T follicular helper cell (primary cell): ENCODE measurements at places on chromosomes 11 and 22.

DNA sequence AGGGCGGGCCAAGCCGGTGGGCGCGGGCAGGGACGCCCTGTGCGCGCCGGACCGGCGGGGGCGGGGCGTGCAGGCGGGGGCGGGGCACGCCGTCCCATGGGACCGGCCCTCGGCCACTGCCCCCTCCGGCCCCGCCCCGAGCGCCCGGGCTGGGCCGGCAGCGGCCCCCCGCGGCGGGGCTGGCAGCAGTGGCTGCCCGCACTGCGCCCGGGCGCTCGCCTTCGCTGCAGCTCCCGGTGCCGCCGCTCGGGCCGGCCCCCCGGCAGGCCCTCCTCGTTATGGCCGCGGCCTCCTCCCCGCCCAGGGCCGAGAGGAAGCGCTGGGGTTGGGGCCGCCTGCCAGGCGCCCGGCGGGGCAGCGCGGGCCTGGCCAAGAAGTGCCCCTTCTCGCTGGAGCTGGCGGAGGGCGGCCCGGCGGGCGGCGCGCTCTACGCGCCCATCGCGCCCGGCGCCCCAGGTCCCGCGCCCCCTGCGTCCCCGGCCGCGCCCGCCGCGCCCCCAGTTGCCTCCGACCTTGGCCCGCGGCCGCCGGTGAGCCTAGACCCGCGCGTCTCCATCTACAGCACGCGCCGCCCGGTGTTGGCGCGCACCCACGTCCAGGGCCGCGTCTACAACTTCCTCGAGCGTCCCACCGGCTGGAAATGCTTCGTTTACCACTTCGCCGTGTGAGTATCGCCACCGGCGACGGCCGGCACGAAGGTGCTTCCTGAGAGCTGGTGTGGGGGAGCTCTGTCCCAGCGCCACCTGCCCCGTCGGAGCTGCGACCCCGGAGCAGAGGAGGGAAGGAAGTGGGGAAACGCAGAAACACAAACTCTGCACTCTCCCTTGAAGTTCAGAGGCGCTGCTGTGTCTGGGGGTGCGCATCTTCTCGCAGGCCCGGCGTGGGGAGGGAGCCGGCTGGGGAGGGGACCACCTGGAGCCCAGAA, at the start of gene KCNQ1:
Gene KCNQ1 (plus strand): TSS at position 188 of the 925 bp plus-strand sequence. CDS start 91 bp downstream, at position 279.
- DNase-seq: peak; percentile 24

DNA sequence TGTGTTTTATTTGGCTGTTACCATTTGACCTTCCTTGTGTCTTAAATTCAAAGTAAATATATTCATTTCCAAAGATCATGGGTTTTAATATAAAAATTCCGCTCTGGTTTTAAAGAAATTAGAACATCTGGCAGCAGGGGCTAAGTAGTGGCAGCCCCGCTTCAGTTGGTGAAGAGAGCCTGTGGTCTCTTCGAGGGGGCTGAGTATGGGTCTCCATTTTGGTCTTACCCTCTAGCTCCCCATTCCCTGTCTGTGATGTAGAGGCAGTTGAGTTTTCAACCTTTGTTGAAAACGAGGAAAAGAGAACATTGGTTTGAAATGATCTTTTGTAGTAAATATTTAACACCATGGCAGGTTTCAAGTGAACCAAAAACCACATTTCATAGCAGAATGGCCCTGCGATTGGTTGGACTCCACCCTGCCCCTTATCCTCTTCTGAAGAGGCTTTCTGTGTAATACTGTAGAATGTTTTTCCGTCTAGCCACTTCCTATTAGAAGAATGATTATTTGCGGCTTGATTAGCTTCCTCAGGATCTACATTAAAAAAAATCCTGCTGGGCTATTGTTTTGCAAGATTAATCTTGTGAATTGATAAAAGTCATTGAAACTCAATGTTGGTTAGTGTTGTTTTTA, 17.7 kb downstream of the APLP2 start:
- DNase-seq: no peak

GRCh38 chr11:36803084-36803483, 205.0 kb upstream of the RAG2 start:
- no peak for DNase-seq

DNA sequence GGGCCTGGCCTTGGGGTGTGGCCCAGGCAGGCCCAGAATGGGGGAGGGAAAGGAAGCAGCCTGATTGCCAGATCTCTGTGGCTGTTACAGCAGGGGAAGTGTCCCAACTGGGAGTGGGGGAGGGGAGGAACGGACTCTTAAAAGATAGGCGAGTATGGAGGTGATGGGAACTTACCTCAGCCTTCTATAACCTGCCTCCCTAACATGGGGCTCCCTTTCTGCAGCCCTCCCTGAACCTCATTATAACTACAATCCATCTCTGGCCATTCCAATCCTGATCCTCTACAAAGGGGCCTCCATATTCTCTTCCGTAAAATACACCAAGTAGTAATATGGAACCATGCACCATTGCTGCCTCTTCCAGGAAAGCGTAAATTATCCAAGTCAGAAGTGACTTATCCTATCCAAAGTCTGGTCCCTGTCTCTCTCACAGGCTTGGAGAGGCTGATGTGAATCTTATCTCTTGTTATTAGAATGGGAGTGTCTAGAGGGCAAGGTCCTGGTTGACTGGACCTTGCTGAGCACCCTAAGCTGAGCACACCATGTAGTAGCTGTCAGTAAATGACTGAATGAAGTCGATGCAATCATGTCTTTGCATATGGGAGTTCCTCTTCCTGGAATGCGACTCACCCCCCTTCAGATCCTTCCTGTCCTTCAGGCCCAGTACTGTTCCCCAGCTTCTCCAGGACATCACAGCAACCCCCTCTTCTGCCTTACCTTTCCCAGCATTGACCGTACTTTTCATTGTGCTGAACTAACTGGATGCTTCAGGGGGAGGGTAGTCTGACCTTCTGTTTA, 5.9 kb downstream of the RHOG start:
- DNase-seq: no peak

GRCh38 chr11:26958005-26958701, 35.8 kb upstream of the FIBIN start:
- no peak for DNase-seq

DNA sequence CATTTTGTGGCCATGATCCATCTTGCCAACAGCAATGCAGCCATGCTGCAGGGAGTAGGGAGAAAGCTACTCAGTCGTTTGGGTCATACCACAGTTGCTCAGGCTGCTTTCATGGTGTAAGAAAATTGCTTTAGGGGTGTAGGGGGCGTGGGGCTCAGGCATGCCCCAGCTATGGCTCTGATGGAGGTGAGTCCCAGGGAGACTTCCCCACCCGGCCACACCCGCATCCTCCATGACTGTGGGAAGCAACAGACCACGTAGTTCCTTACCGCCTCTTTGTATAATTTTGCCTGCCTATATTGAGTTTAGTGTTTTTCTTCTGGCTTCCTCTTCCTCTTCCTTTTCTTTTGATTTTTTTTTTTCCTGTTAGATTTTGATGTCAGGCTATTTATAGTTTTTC, 58.8 kb downstream of the SPECC1L start:
- DNase-seq: no peak

DNA sequence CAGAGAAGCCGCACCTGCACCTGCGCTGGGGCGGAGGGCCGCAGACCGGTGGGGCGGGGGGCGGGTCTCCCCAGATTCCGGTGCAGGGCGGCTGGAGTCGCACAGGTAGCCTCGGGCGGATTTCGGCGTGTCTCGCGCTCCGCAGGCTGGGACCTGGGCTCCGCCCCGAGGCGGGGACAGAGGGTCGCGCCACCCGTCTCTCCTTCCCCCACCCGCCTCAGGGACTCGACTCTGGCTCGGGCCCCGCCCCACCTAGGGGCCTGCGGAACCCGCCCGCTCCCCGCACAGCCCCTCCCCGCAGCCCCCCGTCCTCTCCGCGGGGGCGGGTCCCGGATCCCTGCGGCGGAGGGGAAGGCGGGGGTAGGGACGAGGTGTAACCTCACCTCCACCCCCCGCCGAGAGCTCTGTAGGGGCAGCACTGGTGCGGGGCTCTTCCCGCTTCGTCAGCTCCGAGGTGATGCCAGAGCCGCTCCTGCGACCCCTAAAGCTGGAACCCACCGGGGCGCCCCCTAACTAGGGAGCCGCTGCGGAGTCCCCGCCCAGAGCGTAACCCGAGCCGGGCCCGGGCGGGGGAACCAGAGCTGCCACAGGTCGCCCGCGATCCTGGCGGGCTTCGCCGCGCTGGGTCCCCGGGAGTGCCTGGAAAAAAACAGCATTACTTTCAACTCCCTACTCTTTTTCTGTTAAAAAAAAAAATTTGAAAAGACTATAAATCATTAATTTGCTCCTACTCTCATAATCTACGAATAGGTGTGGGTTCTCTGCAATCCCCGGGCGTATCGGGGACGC, at the start of gene SLC29A2:
Gene SLC29A2 (minus strand): TSS at position 134 of the 789 bp plus-strand sequence. CDS start 169 bp downstream, outside the sequence.
- DNase-seq: peak; percentile 69

GRCh38 chr11:46493791-46494190, 100.0 kb downstream of the AMBRA1 start:
- no peak for DNase-seq

GRCh38 chr11:63262547-63262946, 19.1 kb upstream of the SLC22A25 start:
- no peak for DNase-seq

DNA sequence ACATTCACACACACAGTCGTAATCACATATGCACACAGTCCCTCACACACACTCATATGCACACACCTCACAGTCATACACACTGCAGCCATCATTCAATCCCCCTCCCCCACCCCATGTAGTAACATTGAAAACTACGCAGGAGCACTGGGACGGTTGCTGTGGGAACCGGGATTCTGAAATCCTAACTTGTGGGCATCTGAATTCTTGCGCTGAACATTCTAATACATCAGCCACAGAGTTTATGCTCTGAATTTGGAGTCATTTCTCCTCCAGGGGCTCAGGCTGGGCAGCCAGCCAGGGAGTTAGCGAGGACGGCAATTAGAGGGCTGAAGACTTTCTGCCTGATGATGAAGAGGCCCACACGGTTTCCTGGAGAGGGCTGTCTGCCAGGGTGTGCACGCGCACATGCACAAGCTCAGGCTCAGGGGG, 32.7 kb downstream of the CD6 start:
- peak; percentile 53 for DNase-seq

DNA sequence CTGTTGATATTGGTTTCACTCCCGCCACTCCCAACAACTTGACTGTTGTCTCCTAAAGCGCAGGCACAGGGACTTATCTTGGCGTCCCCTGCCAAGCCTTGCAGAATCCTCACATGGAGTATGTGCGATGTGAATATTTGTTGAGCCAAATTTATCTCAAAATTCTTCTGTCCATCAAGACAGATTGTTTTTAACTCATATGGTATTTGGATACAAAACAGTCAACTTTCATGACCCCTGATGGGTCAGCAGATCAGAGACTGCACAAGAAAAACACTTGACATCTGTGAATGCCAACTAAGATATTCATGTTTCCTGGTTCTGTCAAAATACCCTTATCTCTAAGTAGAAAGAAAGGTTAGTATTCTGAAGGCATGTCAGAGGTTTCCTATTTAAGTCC, 221.7 kb upstream of the BLID start:
- DNase-seq: no peak

DNA sequence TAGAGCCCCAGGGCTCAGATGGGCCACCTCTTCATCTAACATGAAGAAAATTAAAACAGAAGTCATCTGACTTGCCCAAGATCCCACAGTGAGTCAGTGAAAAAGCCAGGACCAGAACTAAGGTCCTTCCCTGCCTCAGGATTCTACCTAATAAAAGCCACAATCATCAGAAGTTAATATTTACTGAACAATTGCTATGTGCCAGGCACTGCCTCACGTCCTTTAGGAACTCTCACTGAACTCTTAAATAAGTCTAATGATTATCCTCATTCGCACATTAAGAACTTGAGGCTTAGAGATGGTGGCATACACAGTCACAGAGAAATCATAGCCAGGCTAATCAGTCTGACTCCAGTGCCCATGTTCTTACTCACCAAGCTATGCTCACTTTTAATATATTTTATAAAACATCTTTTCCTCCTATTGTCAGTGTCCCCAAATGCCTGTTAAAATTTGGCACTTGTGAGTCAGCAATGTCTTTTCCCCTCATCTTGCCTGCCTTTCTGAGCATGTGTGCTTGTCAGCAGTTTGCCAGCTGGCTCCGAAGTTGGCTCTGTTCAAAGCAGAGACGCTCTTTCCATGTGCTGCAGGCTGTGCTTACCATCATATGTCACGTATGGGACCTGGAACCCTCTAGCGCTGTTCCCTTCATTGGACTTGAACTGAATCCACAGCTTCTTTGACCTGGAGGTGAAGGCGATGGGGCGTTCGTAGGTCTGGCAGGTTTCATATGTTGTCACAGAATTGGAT, 21.5 kb upstream of the NRIP3 start:
- no peak for DNase-seq

GRCh38 chr11:30346068-30346688, 23.3 kb downstream of the ARL14EP start:
- DNase-seq: no peak

DNA sequence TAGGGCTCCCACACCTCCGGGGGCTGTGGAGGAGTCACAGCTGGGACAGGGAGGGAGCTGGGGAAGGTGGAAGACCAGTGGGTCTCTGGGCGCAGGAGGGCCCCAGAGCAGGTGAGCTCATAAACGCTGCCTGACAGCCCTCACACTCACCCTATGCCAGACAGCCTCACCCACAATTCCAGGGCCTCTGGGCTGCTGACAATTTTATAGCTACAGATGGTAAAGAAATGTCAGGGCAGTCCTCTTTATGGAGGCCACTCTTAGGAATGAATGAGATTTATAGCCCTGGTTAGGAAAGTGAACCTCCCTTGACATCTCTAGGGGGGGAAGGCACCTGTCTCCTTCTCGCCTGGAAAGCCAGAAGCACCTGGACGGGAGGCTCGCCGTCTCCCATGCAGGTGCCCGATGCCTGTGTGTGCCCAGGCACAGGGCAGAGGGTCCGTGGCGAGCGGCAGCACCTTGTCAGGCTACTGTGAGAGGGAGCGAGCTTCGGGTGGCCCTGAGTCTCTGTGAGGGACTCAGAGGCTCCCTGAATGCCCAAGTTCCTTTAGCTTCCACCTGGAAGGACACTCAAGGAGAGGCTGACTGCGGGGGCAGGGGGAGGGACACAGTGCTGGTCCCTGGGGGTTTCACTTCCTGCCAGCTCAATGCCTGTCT, 39.9 kb downstream of the IGSF9B start:
- DNase-seq: no peak

GRCh38 chr11:88105526-88105925, 69.7 kb downstream of the RAB38 start:
- DNase-seq: no peak

- DNase-seq: no peak
Observed at GRCh38 chr11:15215005-15215404, 100.3 kb downstream of the INSC start.

DNA sequence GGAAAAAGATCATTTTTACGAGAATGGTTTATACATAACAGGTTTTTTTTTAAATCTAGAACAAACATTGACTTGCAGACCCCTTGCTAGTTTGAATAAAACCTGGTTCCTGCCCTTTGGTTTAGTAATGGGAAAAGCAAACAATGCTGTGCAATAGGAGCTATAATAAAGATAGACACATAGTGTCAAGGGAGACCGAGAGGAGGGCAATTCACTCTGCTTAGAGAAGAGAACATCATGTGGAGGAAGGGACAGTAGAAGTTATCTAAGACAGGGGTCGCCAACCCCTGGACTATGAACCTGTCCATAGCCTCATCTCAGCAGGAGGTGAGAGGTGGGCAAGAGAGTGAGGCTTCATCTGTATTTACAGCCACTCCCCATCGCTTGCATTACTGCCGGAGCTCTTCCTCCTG, 7.0 kb upstream of the RDX start:
- no peak for DNase-seq

GRCh38 chr11:82738091-82738490, 4.4 kb upstream of the FAM181B start:
- DNase-seq: no peak
